MCF 10A (cell line): ENCODE measurements at places on chromosomes 5 and 9.
A peak's percentile ranks its signal among the peaks of the same experiment; 100 is the strongest.

DNA sequence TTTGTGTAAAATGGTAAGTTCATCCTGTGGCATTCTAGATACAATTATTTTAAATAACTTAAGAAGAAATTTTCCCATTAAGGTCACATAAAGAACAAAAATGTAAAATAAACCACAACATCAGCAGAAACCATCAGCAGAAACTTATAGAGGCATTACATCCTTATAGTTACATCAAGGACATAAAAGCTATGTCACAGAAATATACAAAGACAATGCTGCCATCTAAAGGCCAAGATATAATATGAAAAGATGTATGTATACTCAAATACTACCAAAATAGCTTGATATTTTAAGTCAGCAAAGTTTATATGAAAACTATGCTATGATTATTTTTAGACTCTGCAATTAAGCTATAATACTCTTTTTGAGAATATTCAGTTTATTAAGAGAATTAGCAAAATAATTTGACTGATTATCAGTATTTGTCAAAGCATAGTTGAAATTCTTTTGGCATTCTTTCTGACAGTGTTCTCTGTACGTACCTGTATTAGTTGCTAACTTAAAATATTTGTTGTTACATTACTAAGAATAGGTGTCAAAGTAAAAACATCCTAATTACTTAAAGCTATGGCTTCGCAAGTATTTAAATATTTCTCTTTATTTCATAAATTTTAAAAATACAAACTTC is 36.2 kb downstream of the FBXL17 start:
- peak; percentile 59 for DNase-seq

- peak; percentile 92 for DNase-seq
Measured at GRCh38 chr5:140926443-140927227, 536 bp downstream of the PCDHAC1 start.

GRCh38 chr5:10861423-10861790 is 100.4 kb upstream of the DAP start:
- DNase-seq: no peak

- DNase-seq: peak; percentile 6
Measured at GRCh38 chr5:14326035-14326903, 183.1 kb downstream of the TRIO start.

- DNase-seq: no peak
Measured at GRCh38 chr9:93097511-93098201, 1.6 kb downstream of the CARD19 start.

DNA sequence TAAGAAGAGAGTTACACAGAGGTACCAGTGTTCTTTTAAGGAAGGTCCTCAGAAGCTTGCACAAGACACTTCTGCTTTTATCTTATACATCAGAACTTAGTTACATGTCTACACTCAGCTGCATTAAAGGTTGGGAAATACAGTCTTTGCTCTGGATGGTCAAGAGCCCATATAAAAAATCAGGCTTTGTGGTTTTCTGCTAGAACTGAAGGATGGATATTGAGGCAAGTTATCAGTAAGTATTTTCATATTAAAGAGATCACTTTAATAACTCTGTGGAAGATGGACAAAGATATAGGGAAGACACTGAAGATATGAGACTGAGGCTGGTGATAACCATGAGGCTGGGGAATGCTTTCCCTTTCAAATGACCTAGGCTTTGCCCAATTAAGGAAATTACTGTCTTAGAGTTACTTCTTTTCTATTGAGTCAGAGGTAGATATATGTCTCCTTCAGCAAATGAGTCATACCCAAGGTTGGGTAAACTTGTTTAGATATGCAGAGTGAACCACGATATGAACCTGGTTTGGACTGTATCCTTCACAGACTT is 87.0 kb upstream of the TNC start:
- peak; percentile 83 for DNase-seq

- DNase-seq: no peak
Measured at GRCh38 chr5:33072296-33072695, 361.2 kb downstream of the NPR3 start.

- DNase-seq: peak; percentile 85
Measured at GRCh38 chr9:6757132-6757455, 679 bp upstream of the KDM4C start.

DNA sequence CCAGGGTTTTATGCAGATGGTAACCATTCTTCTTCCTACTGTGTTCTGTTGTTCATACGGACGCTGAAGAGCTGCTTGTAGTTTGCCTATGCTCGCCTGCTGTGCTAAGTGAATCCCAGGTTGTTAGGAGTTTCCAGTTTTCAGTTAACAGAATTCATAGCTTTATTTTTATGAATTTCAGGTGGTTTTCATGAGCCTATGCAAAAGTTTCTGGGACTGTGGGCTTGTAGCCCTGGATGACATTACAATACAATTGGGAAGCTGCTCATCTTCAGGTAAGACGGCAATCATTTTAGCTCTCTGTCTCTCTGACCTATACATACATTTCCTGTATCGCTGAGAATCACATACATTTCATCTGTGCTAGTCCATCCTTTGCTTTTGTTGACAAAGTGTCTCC is 90.3 kb upstream of the SMC5 start:
- no peak for DNase-seq

DNA sequence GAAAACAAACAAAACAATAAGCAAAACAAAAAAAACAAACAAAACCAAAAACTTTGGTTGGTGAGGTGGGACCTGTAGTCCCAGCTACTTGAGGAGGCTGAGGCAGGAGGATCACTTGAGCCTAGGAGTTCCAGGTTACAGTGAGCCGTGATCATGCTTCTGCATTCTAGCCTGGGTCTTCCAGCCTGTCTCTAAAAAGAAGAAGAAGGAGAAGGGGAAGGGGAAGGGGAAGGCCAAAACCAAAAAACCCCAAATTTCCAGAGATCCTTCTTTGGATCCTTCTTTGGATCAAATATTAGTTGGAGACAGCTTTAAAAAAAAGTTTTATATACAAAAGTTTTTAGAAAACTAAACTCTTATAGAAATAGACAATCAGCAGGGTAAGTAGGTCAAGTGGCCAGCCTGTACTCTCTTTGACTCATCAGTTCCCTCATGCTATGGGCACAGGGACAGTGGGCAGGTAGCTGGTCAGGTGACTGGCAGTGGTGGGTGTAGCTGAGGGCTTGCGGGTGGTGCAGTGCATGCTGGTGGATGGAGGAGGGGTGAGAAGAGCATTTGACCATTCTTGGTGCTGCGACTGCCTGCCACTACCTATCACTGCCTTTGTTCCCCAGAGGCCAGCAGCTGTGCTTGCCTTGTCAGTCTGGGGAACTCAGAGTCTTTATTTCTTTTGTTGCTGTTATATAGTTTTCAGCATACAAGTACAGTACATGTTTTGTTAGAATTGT is 12.6 kb downstream of the RCL1 start:
- DNase-seq: no peak

GRCh38 chr9:20649381-20649780 is 27.1 kb upstream of the MLLT3 start:
- peak; percentile 10 for DNase-seq

DNA sequence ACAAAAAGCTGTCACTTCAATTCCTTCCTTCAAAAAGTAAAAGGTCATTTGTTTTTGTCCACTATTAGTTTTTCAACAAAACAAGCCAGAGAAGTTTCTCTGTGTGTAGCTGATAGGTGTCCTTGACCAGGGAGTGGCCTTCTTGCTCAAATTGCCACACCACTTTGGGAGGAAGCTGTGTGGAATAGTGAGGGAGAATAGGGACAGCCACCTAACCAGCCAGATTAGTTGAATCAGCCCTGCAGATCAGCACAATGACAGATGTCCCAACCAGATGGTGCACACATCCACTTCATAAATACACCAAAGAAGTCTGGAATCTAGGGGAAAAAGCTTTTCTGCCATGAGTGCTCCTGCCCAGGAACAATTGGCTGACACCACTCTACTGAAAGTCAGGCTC is 37.2 kb downstream of the NREP start:
- DNase-seq: no peak

GRCh38 chr5:83281176-83281575 is 190.4 kb upstream of the VCAN start:
- no peak for DNase-seq

GRCh38 chr9:12817702-12818101 is 42.9 kb downstream of the LURAP1L start:
- peak; percentile 58 for DNase-seq

- no peak for DNase-seq
Measured at GRCh38 chr9:134003237-134003636, 11.1 kb upstream of the VAV2 start.

DNA sequence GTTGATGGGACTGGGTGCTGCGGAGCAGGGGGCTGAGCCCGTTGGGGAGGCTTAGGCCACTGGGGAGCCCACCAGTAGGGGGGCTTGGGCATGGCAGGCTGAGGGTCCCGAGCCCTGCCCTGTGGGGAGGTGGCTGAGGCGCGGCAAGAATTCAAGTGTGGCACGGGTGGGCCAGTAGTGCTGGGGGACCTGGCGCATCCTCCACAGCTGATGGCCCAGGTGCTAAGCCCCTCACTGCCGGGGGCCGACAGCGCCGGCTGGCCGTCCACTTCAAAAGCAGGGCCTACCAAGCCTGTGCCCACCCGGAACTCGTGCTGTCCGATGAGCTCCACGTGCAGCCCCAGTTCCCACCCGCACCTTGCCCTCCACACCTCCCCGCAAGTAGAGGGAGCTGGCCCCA is 917.5 kb downstream of the TAF11L14 start:
- DNase-seq: no peak

DNA sequence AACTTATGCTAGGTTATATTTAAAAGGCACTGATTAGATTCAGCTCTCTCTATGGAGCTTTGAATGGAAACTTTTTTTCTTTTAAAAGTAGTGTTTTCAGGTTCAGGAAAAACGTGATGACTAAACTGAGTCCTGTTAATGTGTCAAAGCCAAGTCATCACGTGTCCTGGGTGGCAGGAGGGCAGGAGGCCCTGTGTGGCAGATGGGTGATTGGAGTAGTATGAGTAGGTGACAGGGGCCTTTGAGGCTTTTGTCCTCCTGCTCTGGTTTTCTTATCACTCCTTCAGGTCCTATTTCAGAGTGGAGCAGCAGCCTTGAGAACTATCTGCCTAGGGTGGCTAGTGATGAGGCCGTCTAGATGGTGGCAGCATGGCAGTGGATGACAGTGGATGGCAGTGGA is 17.7 kb upstream of the CARTPT start:
- DNase-seq: no peak

GRCh38 chr5:145991044-145991575 is 54.7 kb downstream of the SH3RF2 start:
- DNase-seq: no peak

DNA sequence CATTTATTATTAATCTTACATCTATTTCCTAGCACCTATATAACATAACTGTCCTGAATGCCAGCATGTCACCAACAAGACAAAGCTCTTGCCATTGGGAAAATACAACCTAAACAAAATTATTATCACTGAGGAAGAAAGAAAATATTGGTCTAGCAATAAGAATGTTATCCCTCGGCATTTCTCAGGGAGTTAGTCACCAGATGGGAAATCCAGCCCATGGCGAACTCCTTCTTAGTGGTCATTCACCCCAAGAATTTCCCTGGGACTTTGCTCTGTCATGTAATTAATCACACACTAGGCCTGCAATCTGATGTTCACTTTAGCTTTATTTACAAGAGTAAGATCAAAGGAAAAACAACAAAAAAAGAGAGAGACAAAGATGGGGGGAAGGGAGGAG is 56.1 kb upstream of the TAS2R1 start:
- DNase-seq: no peak

- peak; percentile 71 for DNase-seq
Measured at GRCh38 chr9:92668746-92669526, 995 bp downstream of the IPPK start.

DNA sequence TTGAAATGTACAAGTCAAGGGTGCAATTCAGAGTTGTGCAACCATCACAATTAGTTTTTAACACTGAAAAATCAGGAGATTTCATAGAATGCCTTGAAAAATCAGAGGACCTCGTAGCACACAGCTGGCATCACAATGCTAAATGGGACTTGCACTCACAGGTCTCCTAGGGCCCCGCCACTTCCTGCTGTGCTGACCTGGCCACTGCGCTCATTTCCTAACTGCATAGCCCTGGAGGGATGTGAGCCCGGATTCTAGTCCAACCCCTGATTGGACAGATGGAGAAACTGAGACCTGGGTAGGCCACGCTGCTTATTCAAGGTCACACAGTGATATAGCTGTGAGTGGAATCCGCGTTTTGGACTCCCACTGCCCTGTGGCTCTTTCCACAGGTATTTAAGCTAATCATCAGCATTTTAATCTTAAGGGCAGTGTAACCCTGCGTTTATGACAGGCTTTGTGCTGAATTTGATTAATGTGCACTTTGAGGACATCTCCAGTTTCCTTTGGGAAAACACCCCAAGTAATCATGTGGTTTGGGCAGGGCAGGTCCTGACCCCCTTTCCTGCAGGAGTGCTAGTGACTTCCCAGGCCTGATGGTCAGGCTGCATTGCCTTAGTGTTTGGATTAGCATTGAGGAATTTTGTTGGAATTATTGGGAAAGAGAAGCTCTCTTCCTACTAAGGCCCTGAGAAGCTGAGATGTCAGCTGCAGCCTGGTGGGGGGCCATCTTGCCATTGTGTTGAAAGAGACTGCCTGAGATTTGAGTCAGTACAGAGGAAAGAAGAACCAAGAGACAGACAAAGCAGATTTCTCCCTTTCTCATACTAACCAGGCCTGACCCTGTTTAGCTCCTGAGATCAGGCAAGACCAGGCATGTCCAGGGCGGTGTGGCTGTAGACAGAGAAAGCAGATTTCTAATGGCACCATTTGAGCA is 36.2 kb downstream of the STC2 start:
- peak; percentile 80 for DNase-seq

DNA sequence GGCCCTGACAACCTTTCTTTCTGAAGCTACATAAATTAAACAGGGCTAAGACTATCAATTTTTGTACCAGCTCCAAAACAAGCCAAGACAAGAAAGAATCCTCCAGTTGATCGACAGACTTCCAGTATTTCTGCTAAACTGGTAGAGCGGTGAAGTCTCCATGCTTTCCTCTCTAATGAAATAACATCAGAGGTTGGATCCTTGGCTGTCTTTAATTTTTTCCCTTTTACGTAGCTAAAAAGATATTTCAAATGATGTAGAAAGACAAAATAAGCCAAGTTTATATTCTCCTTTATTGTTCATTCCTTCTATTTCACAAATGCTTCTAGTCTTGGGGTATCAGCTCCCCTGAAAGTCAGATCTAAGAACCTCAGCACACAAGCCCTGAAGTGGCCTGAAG is 434.9 kb downstream of the NFIB start:
- no peak for DNase-seq

GRCh38 chr9:33355933-33356332 is 46.4 kb downstream of the AQP7 start:
- DNase-seq: no peak

- peak; percentile 56 for DNase-seq
Measured at GRCh38 chr5:97297063-97297703, 114.1 kb upstream of the RIOK2 start.

GRCh38 chr9:105178076-105178475 is 66.4 kb upstream of the SLC44A1 start:
- no peak for DNase-seq

GRCh38 chr9:89604729-89605464 is at the start of gene GADD45G:
GADD45G (plus strand) TSS chr9:89605012; CDS start chr9:89605122, 110 bp downstream.
- peak; percentile 82 for DNase-seq

DNA sequence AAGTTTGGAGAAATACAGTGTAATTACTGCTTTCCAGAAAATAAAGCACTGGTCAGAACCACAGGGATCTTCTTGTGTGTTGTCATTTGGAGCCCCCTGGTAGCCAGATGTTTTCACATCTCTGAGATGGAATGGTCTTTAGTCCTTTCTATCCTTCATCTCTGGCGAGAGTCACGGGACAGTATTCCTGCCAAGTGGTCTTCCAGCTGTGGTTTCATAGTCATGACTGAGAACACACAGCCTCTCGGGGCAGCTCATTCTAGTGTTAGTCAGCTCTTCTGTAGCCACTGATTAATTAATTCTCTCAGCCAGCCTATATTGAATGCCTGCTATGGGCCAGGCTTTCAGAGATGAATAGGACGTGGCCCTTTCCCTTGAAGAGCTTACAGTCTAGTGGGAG is 34.1 kb downstream of the HMGXB3 start:
- DNase-seq: no peak
